ENCODE measurements at places on chromosomes 16 and 17.

DNA sequence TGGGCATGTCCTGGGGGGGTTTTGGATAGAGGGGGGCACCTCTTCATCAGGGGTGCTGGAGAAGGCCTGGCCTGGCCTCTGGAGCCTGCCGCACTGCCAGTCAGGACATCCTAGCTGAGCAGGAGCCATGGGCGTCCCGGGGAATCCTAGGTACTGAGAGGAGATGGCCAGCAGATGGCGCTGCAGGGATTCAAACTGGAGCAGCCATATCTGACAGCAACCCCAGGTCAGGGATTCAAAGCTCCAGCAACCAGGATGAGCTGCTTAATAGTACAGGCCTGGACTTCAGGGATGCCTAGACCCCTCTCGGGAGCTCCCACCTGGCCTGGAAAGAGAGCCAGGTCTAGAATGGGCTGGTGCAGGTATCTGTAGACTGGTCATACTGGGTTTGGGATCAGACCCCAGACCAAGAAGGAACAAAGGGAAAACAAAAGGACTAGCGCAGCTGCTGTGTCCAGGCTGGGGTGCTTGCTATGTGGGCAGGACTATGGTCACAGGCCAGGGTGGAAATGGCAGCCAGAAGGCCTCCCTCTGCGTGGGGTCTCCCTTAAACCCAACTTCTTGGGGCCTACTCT lies 306.9 kb upstream of the RBFOX1 start:
- no peaks in the 10 kb centered on the region for H3K4me1 ChIP-seq
- no peak overlapping the region for H3K27ac ChIP-seq
- no peaks in the 10 kb centered on the region for H3K36me3 ChIP-seq
- no peak overlapping the region for H3K4me3 ChIP-seq
- no peaks in the 10 kb centered on the region for H3K27me3 ChIP-seq

DNA sequence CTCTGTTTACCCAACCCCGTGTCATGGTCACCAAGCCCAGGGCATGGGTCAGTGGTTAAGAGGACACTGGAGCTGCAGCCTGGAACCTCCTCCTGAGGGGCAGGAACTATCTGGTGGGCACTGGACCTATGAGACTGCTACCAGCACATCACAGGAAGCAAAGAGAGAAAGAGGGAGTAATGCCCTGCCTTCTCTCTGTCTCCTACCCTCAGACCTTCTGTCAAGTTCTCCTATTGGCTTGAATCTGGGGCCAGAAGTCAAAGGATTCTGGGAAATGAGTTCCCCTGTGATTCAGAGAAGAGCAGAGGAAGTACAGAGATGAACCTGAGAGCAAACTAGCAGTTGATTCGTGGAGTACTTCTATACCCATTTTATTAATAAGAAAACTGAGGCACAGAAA lies 123.0 kb upstream of the GNAO1 start:
- DNase-seq = no peak
- H3K27ac ChIP-seq = no peak overlapping the region
- peaks cover 4% of the 10 kb centered on the region for H3K27me3 ChIP-seq
- H3K4me3 ChIP-seq = no peak overlapping the region

DNA sequence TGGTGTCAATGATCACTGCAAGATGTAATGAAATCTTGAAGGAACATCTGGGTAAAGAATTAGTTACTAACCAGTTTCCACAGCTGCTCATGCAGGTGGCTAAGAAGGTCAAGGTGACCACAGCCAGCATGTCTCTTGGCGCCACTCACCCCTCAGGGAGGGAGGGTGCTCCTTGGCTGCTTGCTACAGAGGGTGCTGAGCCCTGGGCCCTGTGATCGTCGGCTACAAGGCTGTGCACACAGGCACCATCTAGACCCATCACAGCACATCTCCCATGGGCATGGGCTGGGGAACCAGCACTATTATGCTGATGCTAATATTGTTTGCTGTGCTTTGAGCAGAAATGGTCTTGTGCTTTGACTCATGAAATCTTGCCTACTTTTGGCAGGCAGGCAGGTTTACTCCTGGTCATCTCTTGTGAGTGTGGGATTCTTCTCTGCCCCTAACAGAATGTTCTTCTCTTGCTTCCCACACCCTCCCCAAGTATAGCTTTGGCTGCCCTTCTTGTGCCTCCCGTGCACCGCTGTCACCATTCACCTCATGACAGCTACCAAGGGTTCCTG lies 36.4 kb downstream of the TXNDC11 start:
- DNase-seq = no peak
- no peak overlapping the region for H3K27ac ChIP-seq
- H3K27me3 ChIP-seq = no peaks in the 10 kb centered on the region
- H3K36me3 ChIP-seq = peaks cover 70% of the 10 kb centered on the region

- peaks cover 4% of the 10 kb centered on the region for H3K36me3 ChIP-seq
- H3K4me3 ChIP-seq = no peak overlapping the region
- H3K4me1 ChIP-seq = peaks cover 47% of the 10 kb centered on the region
- H3K27me3 ChIP-seq = no peaks in the 10 kb centered on the region
- DNase-seq = no peak
Measured at GRCh38 chr16:56267888-56268287, 76.6 kb downstream of the GNAO1 start.

DNA sequence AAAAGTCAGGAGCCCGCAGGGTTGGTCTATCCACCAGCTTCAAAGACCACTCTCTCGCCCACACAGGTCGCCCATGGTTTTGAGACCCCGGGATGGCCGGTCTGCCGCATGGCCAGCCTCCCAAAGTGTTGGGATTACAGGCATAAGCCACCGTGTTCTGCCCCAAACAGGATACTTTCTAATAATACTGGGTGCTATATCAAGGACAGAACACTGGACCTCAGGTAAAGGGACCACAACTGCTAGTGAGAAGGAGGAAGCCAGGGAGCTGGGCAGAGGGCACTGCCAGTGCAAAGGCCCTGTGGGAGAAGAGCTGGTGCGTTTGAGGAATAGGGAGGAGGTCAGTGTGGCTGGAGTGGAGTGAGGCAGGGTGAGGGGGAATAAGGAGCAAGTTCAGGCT lies 34.1 kb downstream of the IL21R start:
- no peak for DNase-seq
- no peaks in the 10 kb centered on the region for H3K27me3 ChIP-seq
- peaks cover 80% of the 10 kb centered on the region for H3K36me3 ChIP-seq
- H3K4me3 ChIP-seq = no peak overlapping the region
- H3K4me1 ChIP-seq = peaks cover 15% of the 10 kb centered on the region
- H3K27ac ChIP-seq = peak overlapping the region; percentile 91

DNA sequence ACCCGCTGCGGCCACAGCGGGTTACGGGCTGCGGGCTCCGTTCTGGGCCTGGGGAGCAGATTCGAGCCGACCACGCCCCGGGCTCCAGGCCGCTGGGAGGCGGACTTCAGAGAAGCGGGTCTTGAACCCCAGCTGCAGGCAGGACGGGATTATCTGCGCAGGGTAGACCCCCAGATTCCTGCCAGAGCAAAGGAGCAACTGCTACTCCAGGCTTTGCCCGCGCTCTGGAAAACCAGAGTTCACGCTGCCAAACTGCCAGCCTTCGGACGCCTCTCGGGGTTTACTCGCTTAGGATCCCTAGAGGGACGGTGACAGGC lies 301 bp upstream of the ULK2 start:
- H3K36me3 ChIP-seq = no peaks in the 10 kb centered on the region
- peak overlapping the region; percentile 53 for H3K4me3 ChIP-seq
- H3K27me3 ChIP-seq = no peaks in the 10 kb centered on the region
- H3K27ac ChIP-seq = no peak overlapping the region
- no peak for DNase-seq
- H3K4me1 ChIP-seq = peaks cover 10% of the 10 kb centered on the region

GRCh38 chr16:15491411-15491810 lies 57.0 kb downstream of the BMERB1 start:
- DNase-seq = no peak
- no peak overlapping the region for H3K4me3 ChIP-seq
- H3K27me3 ChIP-seq = no peaks in the 10 kb centered on the region
- no peaks in the 10 kb centered on the region for H3K36me3 ChIP-seq
- H3K27ac ChIP-seq = no peak overlapping the region
- no peaks in the 10 kb centered on the region for H3K4me1 ChIP-seq

Measured in effector memory CD8-positive, alpha-beta T cell (primary cell).